Stimulated activated CD8-positive, alpha-beta memory T cell treated with anti-CD3 and anti-CD28 coated beads, Interleukin-15, amount 100 ng/mL, for 48 hours (primary cell): ENCODE measurements at places on chromosomes 12 and 14.

GRCh38 chr12:67925552-67925951 lies 63.7 kb upstream of the IFNG-AS1 start:
- no peak for DNase-seq

- no peak for DNase-seq
These were observed 170.7 kb downstream of the ADCK1 start for GRCh38 chr14:77970646-77971045.

GRCh38 chr12:54428050-54429013 lies 9.3 kb upstream of the ITGA5 start:
- DNase-seq: no peak

DNA sequence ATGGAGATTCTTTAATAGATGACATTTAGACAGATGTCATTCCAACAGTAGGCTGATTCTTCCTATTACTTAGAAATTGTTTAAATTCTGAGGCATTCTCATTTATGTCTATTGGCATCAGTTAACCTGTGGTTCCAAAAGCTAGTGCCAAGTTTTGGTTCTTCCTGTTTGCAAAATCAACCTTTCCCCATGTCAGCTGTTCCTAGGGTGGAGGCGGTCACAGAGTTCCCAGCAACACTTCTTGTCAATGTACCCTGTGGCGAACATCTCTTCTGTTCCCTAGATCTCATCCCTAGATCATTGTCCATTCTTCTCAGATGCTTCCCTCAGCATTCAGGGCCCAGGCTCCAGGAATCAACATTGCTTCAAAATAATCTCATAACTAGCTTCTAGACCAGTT lies 140.9 kb downstream of the PHLDA1 start:
- DNase-seq: no peak

DNA sequence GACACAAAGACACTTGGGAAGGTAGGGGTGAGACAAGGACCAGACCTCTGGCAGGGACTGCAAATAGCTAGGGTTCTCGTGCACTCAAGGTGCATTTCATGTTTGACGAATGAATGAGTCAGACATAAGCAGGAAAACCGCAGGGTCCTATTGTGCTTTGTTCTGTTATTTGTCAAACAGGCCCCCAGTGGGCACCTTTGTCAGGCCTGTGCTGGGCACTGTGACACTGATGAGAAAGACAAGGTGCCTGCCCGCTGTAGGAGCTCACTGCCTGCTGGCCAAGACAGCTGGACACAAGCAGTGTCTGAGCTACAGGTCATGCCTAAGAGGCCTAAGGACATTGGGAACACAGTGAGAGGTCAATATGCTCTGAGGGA lies 2.3 kb downstream of the OTUB2 start:
- DNase-seq: peak; percentile 32

GRCh38 chr12:66365718-66366490 lies 63.6 kb downstream of the HELB start:
- DNase-seq: no peak

DNA sequence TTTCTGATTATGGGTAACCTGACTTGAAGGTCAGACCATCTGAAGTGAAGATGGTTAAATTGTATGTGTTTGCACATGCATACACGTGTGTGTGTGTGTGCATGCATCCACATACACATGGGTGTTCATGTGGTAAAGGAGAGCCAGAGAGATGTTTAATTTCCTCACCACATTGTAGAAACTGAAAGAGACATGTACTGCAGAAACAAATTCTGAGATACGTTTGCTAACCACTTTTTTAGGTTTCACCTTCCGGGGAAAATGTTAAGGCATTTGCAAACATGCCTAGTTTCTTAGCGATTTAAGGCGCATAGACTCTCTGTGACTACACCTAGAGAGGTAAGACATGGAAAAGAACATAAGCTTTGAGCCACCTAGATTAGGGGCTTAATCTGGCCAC lies 362.9 kb downstream of the RAD51B start:
- DNase-seq: no peak

DNA sequence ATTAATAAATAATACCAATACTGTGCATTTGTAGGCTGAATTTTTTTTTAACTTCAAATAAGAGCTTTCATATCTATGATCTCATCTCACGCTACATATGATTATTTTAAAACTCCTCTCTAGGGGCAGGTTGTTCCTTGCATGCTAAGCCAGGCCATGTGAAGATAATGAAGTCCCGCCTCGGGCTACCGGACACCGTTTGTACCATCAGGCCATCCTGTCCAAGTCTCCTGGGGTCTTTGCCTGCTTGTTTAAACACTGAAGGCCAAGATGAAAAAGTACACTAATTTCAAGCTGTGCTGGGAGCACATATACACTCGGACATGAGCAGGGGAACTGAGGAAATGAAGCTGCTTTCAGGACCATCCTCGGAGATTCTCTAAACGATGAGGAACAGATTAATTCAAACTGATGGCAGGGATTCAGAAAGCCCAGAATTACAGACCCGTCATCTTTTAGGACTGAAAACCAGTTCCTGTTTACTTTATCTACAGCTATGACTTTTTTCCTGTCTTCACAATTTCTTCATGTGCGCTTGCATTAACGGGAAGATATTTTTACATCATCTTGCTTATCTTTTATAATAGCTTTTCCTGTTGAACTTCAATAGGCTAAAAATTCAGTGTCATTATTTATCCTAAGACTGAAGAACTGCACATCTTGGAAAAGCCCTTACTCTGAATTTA lies 6.3 kb upstream of the ABHD12B start:
- no peak for DNase-seq

DNA sequence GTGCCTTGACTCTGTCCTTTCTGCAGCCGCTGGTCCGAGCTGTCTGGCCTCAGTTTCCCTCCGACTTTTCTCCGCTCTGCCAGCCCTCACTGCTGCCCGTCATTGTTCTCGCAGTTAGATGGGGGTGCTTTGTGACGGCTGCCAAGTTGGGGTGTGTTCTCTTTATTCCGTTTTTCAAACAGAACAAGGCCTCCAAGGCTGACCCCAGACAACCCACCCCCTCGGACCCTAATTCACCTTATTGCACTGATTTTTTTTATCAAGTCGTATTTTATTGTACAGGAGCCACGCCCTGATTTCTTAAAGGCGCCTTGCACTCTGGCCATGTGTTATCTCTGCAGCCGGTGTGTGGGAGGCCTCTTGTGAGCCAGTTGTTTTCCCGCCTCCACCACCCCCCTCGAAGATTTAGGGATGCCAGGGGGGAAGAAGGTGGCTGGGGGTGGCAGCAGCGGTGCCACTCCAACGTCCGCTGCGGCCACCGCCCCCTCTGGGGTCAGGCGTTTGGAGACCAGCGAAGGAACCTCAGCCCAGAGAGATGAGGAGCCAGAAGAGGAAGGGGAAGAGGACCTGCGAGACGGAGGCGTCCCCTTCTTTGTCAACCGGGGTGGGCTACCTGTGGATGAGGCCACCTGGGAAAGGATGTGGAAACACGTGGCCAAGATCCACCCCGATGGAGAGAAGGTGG lies 1.3 kb downstream of the VASH1 start:
- no peak for DNase-seq

DNA sequence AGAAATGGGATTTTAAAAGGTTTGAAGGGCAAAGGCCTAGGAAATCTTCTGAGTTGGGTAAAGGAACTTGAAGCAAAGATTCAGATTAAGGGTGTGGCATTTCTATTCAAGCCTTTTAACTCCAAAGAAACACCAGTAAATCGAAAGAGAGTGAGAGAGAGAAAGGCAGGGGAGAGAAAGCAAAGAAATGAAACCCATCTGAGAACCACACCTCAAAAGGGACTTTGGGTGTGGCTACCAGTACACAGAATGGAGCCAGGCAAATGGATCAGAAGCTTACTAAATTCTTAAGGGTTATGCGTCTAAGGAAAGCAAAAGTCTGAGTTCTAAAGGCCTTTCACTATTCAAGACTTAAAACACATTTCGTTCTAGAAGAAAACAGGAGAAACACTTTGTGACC lies 277.4 kb downstream of the BCL11B start:
- DNase-seq: no peak

- no peak for DNase-seq
These were observed 85.1 kb upstream of the CCDC198 start for GRCh38 chr14:57578801-57579200.

GRCh38 chr12:116303066-116303465 lies 25.6 kb upstream of the MED13L start:
- no peak for DNase-seq

GRCh38 chr12:98504368-98504617 lies 11.1 kb upstream of the TMPO start:
- DNase-seq: no peak

DNA sequence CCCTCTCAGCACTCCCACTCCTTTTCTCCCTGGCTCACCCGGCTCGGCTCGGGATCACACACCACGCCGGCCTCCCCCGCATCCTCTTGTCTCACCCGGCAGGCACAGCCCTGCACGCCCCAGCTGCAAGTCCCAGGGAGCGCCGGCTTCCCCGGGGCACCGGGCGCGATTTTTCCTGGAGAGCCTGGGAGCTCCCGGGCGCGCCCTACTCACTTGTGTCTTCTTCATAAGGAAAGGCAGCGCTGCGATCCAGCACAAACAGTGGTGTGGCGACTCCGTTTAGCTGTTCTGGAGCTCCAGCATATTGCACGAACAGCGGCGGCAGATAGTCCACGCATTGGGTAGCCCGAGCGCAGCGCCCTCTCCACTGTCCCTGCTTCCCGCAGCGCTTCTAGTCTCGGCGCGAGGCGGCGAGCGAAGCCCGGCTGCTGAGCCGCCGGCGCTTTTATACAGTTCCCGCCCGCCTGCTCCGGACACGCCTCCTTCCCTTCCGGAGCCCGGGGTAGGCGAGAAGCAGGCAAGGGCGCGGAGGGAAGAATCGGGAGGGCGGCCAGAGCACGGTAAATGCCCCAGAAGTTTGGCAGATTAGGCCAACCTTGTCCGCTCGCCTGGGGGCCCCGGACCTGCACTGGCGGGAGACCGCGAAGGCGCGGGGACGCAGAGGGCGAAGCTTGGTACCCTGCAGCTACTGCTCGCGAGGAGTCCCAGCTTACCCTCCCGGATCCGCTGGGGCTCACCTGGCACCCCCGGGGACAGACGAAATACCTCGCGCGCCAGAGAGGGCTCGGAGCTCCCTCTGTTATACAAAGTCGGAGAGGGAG lies at the start of gene KITLG:
Gene KITLG (minus strand): TSS at position 421 of the 821 bp plus-strand sequence. CDS start 193 bp downstream, at position 228.
- peak; percentile 6 for DNase-seq

- no peak for DNase-seq
These were observed 64.5 kb downstream of the CRADD start for GRCh38 chr12:93741659-93742109.

DNA sequence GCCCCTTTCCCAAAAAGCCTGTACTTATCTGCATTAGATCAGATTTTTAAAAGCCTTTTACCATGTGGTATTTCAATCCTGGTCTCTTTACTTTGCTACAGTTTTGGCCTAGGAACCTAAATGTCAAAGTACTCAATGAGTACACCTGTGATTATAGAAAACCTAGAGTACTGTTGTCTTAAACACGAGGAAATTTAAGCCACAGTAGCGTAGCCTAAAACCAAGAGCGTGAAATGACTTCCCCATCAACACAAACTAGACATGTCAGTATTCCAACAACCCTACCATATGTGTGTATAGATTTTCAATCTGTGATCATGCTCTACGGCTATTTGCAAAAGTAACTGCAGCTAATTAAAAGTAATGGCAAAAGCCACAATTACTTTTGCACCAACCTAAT lies 52.7 kb upstream of the OR5AU1 start:
- DNase-seq: no peak

DNA sequence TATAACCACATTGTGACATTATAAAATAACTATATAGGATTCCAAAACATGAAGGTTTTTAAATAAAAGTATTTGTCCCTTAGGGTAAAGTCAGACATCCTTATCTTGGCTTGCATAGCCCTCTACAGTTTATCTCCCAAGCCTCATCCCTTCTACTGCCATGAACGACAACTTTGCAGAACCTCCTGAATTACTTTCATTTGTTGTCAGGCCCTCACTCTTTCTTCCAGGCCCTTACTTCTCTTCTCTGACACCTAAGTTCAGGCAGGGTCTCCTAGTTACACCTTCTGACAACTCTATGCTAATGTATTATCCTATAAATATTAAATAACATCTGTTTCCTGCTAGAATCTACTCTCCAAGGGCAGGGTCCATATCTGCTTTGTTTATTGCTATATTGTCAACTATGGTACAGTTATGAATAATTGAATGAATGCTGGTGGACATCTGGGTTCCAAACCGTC lies 115.7 kb upstream of the MDM1 start:
- no peak for DNase-seq

DNA sequence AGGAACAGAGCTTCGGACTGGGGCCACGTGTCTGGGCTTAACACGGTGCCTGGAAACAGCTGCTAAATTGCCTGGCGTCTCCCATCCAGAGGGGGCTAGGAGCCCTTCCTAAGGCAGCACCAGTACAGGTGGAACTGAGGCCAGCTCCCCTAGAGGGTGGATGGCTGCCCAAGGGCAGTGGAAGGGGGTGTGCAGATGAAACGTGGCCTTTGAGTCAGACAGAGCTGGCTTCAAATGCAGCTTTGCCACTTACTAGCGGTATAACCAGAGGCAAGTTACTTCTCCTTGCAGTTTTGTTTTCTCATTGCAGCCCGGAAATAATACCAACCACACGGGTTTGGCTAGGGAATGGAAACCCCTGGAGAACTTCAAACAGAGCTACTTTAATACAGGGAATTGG lies 59.3 kb upstream of the SLC24A4 start:
- DNase-seq: no peak

DNA sequence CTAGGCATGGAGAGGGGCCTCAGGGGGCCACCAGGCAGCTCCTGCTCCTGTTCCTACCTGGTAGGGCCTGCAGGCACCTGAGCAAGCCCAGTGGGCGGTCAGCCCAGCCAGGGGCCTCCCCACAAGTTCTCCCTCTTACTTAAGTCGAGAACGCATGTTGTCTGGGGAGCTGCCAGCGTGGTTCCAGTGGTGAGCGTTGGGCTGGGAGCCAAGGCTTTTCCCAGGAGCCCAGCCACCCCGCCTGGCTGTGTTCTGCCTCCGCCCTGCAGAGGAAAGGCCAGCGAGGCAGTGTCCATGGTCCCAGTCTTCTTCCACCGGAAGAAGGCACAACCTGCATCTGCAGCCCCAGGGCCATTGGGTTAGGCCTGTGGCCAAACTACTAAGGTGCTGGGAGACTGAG lies 1.4 kb downstream of the C14orf180 start:
- no peak for DNase-seq

- DNase-seq: no peak
These were observed 6.4 kb upstream of the ACTR10 start for GRCh38 chr14:58193542-58193941.

GRCh38 chr12:95703986-95704385 lies 86.6 kb downstream of the NTN4 start:
- DNase-seq: no peak

DNA sequence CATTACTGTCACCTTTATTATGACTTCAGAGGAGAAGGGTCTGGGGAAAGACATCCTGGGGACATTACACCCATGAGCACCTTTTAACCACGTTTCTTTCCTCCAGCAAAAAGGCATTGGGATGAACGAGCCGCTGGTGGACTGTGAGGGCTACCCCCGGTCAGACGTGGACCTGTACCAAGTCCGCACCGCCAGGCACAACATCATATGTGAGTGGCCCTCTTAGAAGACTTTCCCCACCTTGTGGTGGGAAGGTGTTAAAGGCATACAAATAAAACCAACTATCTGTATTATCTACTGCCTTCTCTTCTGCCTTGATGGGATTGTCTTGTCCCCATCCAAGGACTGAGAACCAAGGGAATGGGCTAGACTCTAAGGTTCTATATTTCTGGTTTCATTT lies 6.0 kb downstream of the PSMD9 start:
- no peak for DNase-seq
